ENCODE measurements at places on chromosomes 4 and X. TPM values are rescaled to one million over a fixed set of nuclear protein-coding genes. Genes with fewer than 3 reads are reported as not detected.

DNA sequence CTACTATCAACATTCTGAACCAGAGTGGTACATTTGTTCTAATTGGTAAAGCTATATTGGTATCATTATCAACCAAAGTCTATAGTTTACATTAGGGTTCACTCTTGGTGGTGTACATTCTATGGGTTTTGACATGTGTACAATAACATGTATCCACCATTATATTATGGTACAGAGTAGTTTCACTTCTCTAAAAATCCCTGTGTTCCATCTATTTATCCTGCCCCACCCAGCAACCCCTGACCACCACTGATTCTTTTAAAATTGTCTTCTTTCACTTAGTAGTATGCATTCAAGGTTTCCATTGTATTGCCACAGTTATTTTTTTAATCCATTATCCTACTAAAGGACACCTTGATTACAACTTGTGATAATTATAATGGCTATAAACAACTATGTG, 15.3 kb upstream of the TMPRSS11D start:
- no peak for DNase-seq

Gene ARHGAP36
- total RNA-seq: not detected

Gene MAGEA9B
- total RNA-seq: not detected

- no peak for DNase-seq
These were observed 85.2 kb downstream of the SLC16A2 start for GRCh38 chrX:74506317-74507115.

- DNase-seq: no peak
These were observed 19.4 kb upstream of the UFSP2 start for GRCh38 chr4:185445209-185445608.

Gene FDCSP
- not detected for total RNA-seq
